ENCODE measurements at places on chromosomes 5 and 9.

- peak; percentile 36 for DNase-seq
Observed at GRCh38 chr9:32928145-32928763, 73.2 kb downstream of the APTX start.

GRCh38 chr5:30867711-30868110 is 325.8 kb upstream of the CDH6 start:
- no peak for DNase-seq

GRCh38 chr9:35277628-35278359 is 116.0 kb downstream of the UNC13B start:
- DNase-seq, result peak; percentile 55

- DNase-seq, result no peak
Observed at GRCh38 chr9:69658987-69659675, 13.0 kb downstream of the APBA1 start.

GRCh38 chr5:136232316-136232715 is 39.4 kb upstream of the SMIM32 start:
- DNase-seq, result no peak

GRCh38 chr5:96008487-96008886 is 46.8 kb upstream of the ELL2 start:
- DNase-seq, result no peak

DNA sequence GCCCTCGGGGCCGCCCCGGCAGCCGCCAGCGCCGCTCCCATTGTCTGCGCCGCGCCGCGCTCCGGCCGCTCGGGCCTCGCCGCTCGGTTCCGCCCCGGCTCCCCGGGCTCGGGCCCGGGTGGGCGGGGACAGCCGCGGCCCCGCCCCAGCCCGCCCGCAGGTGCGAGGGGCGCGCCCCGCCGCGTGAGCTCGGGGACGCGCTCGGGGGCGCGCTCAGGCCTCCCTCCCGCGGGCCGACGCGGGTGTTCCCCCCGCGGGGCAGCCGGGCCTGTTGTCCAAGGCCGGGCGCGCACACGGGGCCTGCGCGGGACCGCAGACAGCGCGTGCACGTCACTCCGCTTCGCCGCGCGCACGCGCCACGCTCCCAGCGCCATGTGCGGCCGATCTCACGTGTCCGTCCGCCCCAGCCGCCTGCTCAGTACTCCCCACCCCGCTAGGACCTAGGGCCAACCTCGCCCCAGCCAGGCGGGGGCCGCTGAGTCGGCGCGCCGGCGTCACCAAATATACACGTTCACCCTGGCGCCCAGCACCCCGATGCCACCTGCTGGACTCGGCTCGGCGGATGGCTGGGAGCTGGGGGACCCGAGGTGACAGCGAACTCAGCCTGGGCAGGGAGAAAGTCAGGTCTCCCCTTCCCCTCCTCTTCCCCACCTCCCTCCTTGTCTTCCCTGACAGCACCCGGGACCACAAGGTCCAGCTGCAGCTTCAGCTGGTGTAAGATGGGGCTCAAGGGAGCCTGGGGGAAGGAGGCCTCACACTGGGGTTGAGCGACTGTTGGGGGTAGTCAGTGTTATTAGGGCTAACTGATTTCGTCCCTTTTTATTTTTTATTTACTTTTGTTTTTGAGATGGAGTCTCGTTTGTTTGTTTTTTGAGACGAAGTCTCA is 14.3 kb downstream of the GBGT1 start:
- DNase-seq, result peak; percentile 90

DNA sequence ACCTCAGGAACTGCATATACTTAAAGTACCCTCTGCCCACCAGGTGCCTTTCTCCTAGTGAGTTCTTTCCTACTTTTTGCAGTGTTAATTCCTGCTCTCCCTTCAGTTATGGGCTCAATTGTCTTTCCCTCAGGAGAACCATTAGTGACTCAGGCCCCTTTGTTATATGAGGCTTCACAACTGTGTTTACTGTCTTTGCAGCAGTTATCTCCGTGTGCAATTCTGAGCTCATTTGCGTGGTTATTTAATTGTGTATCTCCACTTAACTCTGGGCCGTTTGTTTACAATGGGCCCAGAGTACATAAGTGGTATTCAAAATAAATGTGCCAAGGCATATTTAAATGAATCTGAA is 9.6 kb downstream of the FBXO38 start:
- no peak for DNase-seq

- peak; percentile 76 for DNase-seq
Observed at GRCh38 chr5:147391781-147392180, 118.1 kb downstream of the DPYSL3 start.

GRCh38 chr5:54832858-54833257 is 152.5 kb downstream of the ESM1 start:
- no peak for DNase-seq

DNA sequence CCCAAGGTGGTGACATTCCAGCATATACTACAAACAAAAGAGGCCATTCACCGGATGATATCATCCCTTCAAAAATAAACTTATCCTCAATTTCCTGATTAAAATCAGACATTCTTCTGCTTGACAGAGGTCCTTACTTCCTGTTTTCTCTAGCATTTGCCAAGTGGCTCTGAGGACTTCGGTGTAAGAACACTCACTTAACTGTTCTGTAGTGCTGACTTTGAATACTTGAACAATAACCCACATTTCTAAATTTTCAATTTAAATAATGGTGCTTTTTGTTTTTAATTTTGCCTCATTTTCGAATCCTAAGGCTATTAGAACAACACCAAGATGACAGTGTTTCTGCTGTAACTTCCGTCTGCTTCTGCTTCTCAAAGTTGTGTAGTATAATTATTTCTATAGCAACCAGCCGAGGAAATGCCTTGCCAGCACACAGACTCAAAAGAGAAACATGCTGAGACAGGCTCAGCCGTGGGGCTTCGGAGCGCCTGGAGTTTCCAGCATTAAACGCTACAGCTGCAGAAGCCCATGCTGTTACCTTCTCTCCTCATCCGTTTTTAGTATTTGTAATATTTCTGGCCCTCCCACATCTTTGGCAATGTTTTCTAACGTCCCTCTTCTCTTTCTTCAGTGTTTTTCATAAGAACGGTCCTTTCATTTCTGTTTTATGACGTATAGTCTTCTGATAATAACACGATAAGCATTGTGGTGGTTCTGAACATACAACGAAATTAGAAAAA is 19.5 kb upstream of the ANXA1 start:
- peak; percentile 85 for DNase-seq

GRCh38 chr9:125886365-125886764 is 139.2 kb downstream of the PBX3 start:
- DNase-seq, result no peak

DNA sequence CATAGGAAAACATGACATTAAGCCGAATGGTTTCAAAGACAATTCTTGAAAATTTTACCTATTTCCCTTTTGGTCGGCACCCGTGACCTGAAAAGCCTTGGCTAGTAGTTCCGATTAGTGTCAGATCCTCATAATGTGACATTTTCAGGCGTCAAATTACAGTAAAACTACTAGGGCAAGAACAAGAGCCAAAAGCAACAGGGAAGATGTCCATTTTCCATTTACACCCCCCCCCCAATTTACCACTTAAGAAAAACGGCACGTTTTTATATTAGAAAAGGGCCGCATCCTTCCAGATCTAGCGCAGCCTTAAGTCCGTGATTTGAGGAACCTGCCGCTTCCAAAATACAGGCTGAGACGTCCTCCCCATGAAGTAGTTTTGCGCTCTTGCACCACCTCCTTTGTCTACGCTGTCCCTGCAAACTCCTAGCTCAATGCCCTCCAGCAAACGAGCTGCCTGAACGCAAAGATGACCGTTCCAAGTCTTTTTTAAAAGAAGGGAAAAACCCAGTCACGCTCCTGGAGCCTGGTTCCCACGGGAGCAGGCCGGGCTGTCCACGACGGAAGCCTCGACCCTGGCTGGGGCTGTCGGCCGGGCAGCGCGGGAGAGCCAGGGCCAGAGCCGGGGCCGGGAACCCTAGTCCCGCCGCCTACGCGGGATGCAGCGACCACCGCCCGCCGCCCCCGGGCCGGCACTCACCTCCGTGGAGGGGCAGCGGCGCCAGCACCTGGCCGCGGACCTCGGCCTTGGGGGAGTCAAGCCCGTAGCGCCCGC is 616 bp downstream of the RNF130 start:
- DNase-seq, result peak; percentile 54

GRCh38 chr9:115115117-115115880 is 2.7 kb downstream of the TNC start:
- peak; percentile 86 for DNase-seq

GRCh38 chr9:114737118-114737517 is 55.1 kb upstream of the TEX48 start:
- no peak for DNase-seq

GRCh38 chr9:10026443-10026984 is 586.3 kb downstream of the PTPRD start:
- DNase-seq, result no peak

DNA sequence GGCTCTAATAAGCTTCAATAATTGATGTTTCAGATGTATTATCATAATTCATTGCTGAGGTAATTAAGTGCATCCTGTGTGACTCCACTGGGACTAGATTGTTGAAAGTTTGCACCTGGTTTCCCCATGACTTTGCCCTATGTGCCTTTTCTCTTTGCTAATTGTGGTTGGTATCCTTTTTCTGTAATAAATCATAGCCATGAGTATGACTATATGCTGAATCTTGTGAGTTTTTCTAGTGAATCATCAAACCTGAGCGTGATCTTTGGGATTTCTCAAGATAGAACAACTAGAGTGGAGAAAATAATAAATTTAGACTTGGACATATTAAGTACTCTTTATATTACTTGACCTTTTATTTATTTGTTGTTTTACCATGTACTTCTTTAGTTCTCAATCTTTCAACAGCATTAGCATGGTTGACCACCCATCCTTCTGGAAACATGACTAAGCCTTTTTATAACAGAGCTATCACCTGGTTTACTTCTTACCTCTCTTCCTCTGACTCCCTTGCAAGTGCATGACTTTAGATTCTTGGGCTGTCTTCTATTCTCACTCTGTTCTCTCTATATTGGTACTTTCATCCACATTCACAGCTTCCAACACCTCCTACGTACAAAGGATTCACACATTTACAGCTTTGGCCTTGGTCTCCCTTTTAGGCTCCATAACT is 239.6 kb upstream of the TAS2R1 start:
- DNase-seq, result peak; percentile 86

- no peak for DNase-seq
Observed at GRCh38 chr5:136103118-136103517, 29.5 kb upstream of the SMAD5 start.

DNA sequence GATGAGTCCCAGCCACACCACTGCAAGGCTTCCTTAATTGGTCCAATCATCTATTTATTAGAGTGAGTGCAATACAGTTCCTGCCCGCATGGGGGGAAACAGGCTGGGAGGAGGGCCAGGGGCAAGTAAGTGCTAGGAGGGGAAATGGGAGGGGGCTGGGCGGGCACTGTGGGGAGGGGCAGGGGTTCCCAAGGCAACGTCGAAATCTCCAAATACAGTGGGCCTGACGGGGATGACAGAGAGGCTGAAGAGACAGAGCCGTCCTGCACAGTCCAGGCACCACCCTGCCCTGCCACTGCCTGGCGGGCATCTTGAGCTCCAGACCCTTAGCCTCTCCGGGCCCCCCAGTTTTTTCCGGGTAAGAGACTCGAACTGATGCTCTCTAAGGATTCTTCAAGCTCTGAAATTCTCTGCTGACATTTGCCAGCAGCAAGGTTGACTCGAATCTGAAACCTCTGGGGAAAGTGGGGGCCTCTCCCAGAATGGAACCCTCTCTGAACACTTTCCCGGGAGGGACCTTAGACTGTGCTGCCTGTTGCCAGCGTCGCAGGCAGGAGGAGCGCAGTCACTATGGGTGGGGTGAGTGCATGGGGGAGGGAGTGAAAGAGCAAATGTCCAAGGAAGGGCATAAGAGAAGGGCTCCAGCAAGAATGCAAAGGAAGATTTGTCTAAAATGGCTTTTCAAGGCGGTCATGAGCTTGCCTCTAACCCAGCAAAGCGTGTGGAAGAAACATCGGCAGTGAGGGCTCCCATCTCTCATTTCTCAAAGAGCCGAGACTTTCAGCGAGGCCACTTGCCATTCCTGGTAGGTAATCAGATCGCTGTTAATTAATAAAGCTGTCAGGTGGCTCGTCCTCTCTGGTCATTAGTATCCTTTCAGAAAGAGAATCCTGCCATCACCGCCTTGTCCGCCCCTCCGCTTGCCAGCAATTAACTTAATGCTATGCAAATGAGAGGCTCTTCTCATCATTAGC is 99.0 kb downstream of the GTF3C4 start:
- peak; percentile 64 for DNase-seq

DNA sequence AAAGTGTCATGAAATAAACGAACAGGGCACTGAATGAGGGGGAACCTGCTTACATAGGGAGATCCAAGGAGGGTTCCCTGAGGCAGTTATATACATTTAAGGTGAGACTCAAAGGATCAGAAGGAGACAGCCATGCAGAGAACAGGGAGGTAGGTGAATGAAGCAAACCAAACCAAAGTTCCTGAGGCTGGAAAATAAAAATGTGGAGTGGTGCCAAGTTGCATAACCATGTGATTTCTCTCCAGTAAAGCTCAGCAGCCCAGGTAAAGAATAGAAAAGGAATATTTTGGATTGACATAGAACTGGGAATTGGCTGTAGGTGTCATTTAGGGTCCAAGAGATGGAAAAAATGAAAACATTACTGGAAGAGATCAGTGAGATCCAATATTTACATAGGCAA is 110.7 kb downstream of the CAAP1 start:
- DNase-seq, result no peak

DNA sequence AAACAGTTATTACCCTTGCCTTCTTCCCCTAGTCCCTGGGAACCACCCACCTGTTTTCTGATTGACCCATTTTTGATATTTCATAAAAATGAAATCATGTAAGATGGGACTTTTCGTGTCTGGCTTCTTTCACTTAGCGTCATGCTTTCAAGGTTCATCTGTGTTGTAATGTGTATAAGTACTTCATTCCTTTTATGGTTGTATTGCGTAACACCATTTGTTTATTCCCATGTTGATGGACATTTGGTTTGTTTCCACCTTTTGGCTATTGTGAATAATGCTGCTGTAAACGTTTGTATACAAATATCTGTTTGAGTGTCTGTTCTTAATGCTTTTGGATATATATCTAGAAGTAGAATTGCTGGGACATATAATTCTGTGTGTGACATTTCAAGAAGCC is 650.1 kb upstream of the COX7C start:
- DNase-seq, result no peak

DNA sequence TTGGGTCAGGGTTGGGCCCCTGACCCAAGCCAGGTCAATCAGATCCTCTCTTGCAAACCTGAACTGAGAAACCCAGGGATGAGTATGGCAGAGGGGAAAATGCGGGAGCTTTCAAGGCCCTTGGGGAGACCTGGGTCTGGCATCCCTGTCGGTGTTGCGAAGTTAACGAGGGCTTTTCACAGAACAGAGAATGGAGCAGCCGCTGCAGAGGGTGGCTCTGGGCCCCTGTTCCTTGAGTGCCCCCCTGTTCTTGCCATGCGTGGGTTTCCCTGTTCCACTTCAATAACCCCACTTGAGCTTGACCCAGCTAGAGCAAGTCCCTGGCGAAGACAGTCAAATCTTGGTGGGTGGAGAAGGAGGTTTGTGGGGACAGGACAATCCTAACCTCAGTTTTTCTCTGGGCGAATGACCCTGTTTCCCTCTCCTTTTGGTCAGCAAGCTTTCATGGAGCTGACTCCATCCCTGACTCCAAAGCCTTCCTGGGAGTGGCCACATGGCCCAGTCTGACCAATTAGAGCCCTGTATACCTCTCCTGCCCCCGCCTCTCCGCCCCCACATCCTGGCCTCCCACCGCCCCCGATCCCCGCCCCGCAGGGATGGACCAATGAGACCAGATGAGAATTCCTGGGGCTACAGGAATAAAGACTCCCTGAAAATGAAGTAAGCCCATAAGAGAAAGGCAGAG is 2.9 kb upstream of the VDAC1 start:
- DNase-seq, result peak; percentile 51

GRCh38 chr9:121771851-121772599 is 120.6 kb downstream of the DAB2IP start:
- no peak for DNase-seq

- DNase-seq, result no peak
Observed at GRCh38 chr5:14475045-14475444, 106.5 kb upstream of the OTULINL start.
